Spinal cord (tissue), 10 donors: ENCODE measurements at places on chromosomes 6 and 20. TPM values are rescaled to one million over a fixed set of nuclear protein-coding genes. Genes with fewer than 3 reads are reported as not detected.

DNA sequence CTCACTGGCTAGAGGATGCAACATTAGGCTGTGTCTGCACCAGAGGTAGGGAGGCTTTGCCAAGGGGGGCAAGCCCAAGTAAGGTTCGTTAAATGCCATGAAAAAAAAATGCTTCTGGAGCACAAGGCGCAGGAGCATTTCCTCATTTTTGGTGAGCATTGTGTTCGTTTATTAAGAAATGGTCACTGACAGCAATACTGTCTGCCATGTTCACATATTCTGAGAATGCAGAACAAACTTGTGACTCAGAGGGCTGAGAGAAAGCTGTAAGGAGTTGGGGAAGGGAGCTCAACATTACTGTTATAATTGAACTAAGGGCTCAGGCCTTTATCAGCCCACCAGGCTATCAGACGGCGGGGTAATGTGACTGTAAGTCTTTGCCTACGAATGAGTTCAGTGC is 465.4 kb upstream of the BTBD3 start:
- no peak overlapping the region for H3K4me3 ChIP-seq
- H3K36me3 ChIP-seq = no peaks in the 10 kb centered on the region
- H3K27ac ChIP-seq = no peak overlapping the region
- no peak for DNase-seq
- H3K27me3 ChIP-seq = no peaks in the 10 kb centered on the region

- H3K27me3 ChIP-seq = no peaks in the 10 kb centered on the region
- no peak overlapping the region for H3K4me3 ChIP-seq
- no peaks in the 10 kb centered on the region for H3K36me3 ChIP-seq
- no peak for DNase-seq
- no peaks in the 10 kb centered on the region for H3K4me1 ChIP-seq
- H3K27ac ChIP-seq = no peak overlapping the region
Observed at GRCh38 chr6:86355271-86355670, 582.1 kb upstream of the HTR1E start.

DNA sequence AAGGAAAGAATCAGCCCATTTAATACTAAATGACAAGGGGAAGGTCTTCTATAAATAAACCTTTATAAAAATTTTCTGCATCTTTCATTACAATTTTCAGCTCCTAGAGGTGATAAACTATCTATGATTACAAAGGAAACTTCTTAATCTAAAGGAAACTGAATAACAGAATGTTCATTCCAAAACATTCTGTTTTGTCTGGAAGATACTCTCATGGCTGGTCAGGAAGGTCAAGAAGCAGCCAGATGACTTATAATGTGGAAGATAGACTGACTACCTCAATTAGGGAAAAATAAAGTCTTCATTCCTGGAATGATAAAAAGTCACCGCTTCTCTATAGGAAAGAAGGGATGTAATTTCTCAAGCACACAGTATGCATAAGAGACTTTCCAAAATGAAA is 131.3 kb downstream of the GMDS start:
- H3K4me3 ChIP-seq = no peak overlapping the region
- H3K4me1 ChIP-seq = no peaks in the 10 kb centered on the region
- H3K36me3 ChIP-seq = no peaks in the 10 kb centered on the region
- no peak for DNase-seq
- no peak overlapping the region for H3K27ac ChIP-seq

GRCh38 chr20:63442100-63442493 is 30.4 kb downstream of the KCNQ2 start:
- peaks cover 63% of the 10 kb centered on the region for H3K36me3 ChIP-seq
- H3K27me3 ChIP-seq = no peaks in the 10 kb centered on the region
- no peak overlapping the region for H3K27ac ChIP-seq
- DNase-seq = no peak
- no peak overlapping the region for H3K4me3 ChIP-seq

DNA sequence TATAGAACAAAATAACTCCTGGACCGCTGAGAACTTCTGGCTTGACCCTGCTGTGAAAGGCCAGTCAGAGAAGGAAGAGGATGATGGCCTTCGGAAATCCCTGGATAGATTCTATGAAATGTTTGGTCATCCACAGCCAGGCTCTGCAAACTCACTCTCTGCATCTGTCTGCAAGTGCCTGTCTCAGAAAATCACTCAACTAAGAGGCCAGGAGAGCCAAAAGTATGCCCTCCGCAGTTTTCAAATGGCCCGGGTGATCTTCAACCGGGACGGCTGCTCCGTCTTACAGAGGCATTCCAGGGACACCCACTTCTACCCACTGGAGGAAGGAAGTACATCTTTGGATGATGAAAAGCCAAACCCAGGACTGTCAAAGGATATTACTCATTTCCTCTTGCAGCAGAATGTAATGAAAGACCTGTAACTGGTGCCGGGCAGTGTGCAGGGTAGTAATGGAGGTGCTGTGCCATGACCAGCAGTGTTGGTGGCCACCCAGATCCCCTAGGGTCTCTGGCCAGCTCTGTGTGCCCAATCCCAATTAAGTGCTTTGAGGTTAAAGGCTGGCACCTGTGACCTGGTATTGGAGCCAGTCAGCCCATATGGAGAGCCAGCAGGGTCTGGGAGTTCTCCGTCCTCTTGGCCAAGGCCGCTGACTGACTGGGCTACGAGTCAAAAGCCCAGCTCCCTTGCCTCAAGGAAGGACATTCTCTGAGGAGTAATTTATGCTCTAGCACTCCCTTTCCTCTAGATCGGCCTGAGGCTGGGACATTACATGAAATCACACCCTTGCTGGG is 87.1 kb downstream of the TRMT6 start:
- no peaks in the 10 kb centered on the region for H3K27me3 ChIP-seq
- H3K27ac ChIP-seq = no peak overlapping the region
- H3K4me1 ChIP-seq = peaks cover 5% of the 10 kb centered on the region
- H3K4me3 ChIP-seq = no peak overlapping the region

The FLRT3 gene
- 62.7 TPM for total RNA-seq

The NKAIN4 gene
- 41.3 TPM for total RNA-seq

The VGLL2 gene
- total RNA-seq = 0.11 TPM

- no peak for DNase-seq
- H3K27ac ChIP-seq = no peak overlapping the region
- H3K4me3 ChIP-seq = no peak overlapping the region
Observed at GRCh38 chr20:58697867-58698703, 5.5 kb downstream of the NPEPL1 start.

GRCh38 chr20:61629602-61630390 is 377.7 kb downstream of the CDH4 start:
- peaks cover 2% of the 10 kb centered on the region for H3K36me3 ChIP-seq
- H3K4me3 ChIP-seq = no peak overlapping the region
- no peak for DNase-seq
- peaks cover 2% of the 10 kb centered on the region for H3K27me3 ChIP-seq
- H3K27ac ChIP-seq = no peak overlapping the region

GRCh38 chr6:123909989-123910388 is 106.3 kb downstream of the NKAIN2 start:
- no peaks in the 10 kb centered on the region for H3K4me1 ChIP-seq
- DNase-seq = no peak
- H3K36me3 ChIP-seq = no peaks in the 10 kb centered on the region
- no peak overlapping the region for H3K4me3 ChIP-seq
- H3K27ac ChIP-seq = no peak overlapping the region

The CAPN11 gene
- 0.20 TPM for total RNA-seq

The MKKS gene
- total RNA-seq = 18.6 TPM

The CAP2 gene
- total RNA-seq = 9.0 TPM

DNA sequence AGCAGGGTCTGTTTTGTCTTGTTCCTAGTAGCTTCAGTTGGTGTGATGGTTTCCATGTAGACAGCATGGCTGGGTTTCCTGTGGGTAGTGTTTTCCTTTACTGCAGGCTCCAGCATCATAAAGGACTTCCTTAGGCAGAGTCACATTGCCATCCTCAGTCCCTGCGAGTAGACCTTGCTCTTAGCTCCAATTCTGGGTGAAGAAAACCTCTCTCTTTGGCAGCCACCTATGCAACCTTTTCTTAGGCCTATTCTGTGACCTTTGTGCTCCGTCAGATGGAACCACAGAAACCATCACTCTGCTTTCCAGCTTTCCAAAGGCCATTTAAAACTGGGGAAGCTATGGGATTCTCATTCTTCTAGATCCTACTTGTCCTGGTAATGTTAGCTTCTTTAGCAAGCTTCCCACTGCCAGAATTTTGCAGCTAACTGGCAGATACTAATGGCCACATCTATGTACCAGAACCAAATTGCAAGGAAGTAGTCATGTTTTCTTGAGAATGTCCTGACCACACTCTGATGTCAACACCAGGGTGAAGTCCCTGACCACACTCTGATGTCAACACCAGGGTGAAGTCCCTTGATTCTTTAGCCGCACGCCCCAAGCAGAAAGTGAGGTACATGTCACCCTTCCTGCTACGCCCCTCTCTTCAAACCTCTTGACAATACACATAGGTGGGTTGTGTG is 646.6 kb upstream of the HS3ST5 start:
- no peaks in the 10 kb centered on the region for H3K4me1 ChIP-seq
- H3K4me3 ChIP-seq = no peak overlapping the region
- H3K27ac ChIP-seq = no peak overlapping the region
- H3K36me3 ChIP-seq = no peaks in the 10 kb centered on the region
- no peaks in the 10 kb centered on the region for H3K27me3 ChIP-seq
- DNase-seq = no peak

- H3K27me3 ChIP-seq = no peaks in the 10 kb centered on the region
- DNase-seq = no peak
- H3K36me3 ChIP-seq = peaks cover 46% of the 10 kb centered on the region
- H3K4me3 ChIP-seq = no peak overlapping the region
- H3K4me1 ChIP-seq = no peaks in the 10 kb centered on the region
Observed at GRCh38 chr20:51628533-51629398, 86.2 kb upstream of the NFATC2 start.

The NHSL1 gene
- 31.1 TPM for total RNA-seq

The ATP6V1G2 gene
- 32.2 TPM for total RNA-seq

DNA sequence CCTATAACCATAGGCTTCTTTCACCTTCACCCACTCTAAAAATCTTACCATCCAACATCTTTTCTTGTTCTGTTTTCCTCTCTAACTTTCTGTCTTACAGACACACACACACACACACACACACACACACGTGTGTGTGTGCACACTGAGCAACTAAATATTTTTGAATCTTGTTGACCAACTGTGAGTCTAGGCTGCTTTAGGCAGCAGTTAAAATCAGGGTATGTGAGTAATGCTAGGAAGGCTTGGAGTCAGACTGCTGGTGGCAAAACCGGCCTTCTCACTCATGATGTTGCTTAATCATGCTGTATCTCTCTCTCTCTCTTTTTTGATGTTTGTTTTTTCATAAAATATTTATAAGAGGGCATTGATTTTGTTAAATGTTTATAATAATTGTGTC is 103.1 kb upstream of the TBX18 start:
- no peaks in the 10 kb centered on the region for H3K4me1 ChIP-seq
- no peak overlapping the region for H3K27ac ChIP-seq

DNA sequence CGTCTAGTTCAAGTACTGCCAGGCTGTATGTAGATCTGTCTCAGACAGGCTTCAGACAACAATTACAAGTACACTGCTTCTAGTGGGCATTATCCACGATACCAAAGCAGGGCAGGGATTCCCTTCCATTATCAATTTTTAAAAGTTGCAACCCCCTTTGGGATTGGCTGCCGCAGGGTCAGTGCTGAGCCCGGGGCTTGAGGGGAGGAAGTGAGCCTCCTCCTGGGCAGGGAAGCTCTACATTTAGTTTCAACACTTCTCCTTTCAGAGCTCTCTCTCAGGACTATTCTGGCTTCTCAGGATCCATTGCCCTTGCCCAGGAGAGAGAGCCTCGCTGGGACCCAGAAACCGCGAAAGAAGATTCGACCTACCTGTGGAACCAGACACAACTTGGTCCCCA is 1.5 kb downstream of the HTR1B start:
- H3K4me1 ChIP-seq = peaks cover 35% of the 10 kb centered on the region
- no peak overlapping the region for H3K27ac ChIP-seq
- H3K27me3 ChIP-seq = peaks cover 58% of the 10 kb centered on the region

DNA sequence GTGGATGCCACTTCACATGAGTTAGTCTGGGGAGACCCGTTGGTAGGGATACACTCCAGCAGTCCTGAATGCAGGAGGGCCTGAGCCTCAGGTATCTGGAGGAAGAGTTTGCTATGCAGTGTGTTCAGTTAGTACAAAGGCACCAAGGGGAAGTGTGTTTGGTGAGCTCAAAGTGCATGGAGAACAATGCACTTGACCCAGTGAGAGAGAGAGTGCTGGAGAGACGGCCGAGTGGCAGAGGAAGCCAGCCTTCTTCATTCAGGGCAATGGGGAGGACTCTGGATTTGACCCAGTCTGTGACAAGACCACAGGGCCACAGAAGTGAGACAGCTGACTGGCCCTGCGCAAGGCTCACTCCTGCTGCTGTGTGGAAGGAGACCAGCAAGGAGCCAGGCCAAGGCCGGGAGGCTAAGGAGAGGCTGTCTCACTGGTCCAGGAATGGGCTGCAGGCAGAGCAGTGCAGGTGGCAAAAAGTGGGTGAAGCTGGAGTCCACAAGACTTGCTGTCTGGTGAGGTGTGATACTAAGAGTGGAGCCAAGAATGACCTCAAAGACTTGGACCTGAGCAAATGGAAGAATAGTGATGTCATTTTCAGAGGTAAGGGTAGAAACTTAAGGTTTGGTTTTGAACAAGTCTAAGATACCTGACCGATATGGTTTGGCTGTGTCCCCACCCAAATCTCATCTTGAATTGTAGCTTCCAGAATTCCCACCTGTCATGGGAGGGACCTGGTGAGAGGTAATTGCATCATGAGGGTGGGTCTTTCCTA is 38.0 kb downstream of the PDE10A start:
- H3K36me3 ChIP-seq = no peaks in the 10 kb centered on the region
- H3K4me1 ChIP-seq = no peaks in the 10 kb centered on the region
- no peak overlapping the region for H3K4me3 ChIP-seq
- no peaks in the 10 kb centered on the region for H3K27me3 ChIP-seq
- H3K27ac ChIP-seq = no peak overlapping the region

The HLA-DPA1 gene
- 23.1 TPM for total RNA-seq

DNA sequence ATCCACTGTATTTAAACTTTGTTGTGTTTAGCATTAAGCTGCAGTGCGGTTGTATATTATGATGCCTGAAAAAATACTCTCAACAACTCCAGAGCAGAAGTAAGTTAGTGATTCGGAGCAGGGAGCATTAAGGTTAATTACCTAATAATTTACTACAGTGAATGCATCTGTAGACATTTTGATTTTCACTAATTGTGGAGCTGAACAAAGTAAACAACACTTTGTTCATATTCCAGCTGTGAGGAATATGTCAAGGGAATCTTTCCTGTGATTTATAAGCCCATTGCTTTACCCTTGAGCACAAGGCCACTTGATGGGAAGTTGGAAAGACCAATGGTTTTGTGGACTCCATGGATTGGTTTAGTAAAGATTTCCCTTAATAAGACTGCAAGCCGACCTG is 77.1 kb downstream of the CBLN4 start:
- H3K27ac ChIP-seq = no peak overlapping the region
- no peaks in the 10 kb centered on the region for H3K36me3 ChIP-seq
- no peaks in the 10 kb centered on the region for H3K27me3 ChIP-seq
- H3K4me3 ChIP-seq = no peak overlapping the region
- peak; percentile 62 for DNase-seq

- no peak overlapping the region for H3K4me3 ChIP-seq
- peaks cover 84% of the 10 kb centered on the region for H3K4me1 ChIP-seq
- peak overlapping the region; percentile 90 for H3K27ac ChIP-seq
- peak; percentile 79 for DNase-seq
Observed at GRCh38 chr20:48794360-48794759, 33.4 kb downstream of the PREX1 start.
